Forelimb muscle (tissue), 1 donor: ENCODE measurements at places on chromosomes 6 and 20. TPM values are rescaled to one million over a fixed set of nuclear protein-coding genes. Genes with fewer than 3 reads are reported as not detected.

DNA sequence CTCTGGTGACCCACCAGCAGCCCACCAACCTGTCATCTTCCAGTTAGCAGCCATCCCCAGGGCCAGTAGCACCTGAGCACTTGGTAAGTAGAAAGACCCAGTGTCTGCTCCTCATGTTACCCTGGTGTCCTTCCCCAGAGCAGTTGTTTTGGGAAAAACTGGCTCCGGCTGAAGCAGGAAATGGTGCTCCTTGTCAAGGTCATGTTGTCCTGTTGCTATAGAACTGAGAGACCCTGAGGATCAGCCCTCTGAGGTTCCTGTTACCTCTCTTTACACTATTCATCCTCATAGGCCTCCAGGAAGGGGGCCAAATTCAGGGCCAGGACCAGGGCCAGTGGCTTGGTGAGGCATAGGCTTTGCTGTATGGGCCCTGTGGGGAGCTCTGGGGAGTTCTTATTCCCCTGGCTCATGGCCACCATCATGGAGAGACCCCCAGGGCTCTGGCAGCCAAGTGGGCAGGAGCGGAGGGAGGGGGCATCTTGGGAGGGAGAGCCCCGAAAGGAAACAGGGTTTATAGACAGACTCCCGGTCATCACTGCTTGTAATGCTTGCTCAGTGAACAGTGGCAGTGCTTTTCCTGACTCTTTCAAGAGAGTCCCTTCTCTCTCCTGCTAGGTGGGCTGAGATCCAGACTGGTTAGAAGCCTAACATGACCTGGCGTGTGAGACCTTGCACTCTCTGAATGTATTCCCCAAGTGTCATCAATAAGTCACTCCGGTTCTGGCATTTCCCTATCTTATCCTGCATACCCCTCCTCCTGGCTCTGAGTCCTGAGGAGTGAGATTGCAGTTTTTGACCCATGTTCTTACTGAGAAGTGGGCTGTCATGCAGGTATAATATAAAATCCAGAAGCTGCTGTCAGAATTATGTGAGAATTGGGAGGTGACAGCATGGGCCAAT is 50.7 kb downstream of the PPARD start:
- DNase-seq, result no peak

DNA sequence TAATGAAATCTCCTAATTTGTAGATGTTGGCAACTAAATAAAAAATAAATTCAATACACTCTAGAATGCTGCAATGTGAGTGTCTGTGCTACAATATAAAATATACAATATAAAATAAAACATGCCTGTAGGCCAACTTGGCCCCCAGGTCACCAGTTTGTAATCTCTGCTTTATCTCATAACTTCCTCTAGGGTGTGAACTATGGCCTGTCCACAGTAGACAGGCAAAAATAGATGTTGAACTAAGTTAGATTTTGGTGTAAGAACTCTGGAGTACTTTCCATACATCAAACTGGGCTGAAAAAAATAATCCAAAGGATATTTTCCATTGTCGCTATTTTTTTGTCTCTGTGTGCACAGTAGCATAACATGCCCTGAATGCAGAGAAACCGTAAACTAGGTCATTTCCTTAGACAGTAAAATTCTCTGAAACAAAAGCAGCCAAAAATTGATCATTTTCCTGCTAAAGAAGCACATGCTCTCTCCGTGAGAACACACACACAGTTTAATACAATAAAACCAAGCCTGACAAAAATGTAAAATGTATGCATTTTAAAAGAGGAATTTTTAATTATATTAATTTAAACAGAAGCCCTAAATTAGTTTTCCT is 98.5 kb upstream of the ZFP64 start:
- DNase-seq, result no peak

- no peak for DNase-seq
Observed at GRCh38 chr6:47242483-47243386, 67.0 kb downstream of the TNFRSF21 start.

GRCh38 chr6:134309227-134309626 is 8.7 kb downstream of the SGK1 start:
- no peak for DNase-seq

- DNase-seq, result no peak
Observed at GRCh38 chr20:24604966-24605665, 135.7 kb downstream of the SYNDIG1 start.

DNA sequence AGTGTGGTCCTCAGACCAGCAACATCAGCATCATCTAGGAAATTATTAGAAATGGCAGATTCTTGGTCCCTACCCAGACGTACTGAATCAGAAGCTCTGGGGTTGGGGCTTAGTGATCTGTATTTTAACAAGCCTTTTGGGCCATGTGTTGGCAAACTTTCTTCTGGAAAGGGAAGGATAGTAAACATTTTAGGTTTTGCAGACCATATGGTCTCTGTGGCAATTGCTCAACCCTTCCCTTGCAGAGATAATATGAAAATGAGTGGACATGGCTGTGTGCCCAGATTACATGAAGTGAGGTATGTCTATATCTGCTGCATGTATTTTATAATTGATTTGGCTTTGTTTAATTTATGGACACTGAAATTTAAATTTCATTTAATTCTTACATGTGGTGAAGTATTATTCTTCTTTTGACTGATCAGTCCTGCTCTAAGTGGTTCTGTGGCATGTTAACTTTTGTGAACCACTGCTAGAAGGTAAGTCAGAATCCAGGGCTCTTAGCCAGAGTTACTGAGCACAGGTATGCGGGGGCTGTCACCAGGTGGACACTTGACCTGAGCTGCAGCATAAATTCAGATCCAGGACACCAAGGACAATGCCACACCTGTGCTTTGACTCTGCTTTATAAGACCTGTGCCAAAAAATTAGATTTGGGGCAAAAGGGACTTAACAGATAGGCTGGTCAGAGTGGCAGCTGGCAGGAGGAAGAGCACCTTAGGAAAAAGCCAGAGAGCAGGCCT is 43.2 kb downstream of the LY86 start:
- no peak for DNase-seq

- no peak for DNase-seq
Observed at GRCh38 chr6:17505062-17505476, 95.0 kb upstream of the FAM8A1 start.

GRCh38 chr20:53133628-53134027 is 161.5 kb downstream of the TSHZ2 start:
- no peak for DNase-seq

GLP1R gene
- not detected for polyA plus RNA-seq

DNA sequence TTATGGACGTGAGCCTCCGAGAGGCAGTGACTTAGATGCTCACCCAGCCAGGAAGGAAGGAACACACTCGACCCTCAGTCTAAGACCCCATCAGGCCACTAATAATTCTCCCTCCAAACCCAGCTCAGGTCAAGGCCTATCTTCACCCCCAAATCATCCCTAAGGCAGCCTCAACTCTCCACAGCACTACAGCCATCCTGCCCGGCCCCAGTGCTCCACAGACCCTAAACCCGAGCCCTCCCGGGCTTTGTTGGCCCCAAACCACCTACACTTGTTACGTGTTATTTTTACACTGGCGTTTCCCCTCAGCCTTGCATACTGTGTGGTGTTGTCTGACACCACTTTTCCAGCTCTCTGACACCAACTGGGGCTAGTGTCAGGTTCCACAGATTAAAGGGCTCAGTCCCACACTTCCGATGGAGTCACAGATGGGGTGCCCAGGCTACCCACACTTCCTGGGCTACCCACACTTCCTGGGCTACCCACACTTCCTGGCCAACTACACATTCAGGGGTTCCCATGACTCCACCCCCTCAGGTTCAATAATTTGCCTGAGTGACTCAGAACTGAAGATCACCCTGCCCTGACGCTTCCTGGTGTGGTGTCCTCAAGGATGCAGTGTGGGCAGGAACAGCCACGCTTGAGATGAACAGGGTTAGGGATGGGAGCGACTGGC is 25.3 kb downstream of the RBCK1 start:
- DNase-seq, result no peak

- no peak for DNase-seq
Observed at GRCh38 chr20:52953020-52953419, 19.1 kb upstream of the TSHZ2 start.

RIOK1 gene
- polyA plus RNA-seq, result 23.0 TPM

GRCh38 chr20:11716239-11716944 is 201.3 kb upstream of the BTBD3 start:
- DNase-seq, result no peak

DNA sequence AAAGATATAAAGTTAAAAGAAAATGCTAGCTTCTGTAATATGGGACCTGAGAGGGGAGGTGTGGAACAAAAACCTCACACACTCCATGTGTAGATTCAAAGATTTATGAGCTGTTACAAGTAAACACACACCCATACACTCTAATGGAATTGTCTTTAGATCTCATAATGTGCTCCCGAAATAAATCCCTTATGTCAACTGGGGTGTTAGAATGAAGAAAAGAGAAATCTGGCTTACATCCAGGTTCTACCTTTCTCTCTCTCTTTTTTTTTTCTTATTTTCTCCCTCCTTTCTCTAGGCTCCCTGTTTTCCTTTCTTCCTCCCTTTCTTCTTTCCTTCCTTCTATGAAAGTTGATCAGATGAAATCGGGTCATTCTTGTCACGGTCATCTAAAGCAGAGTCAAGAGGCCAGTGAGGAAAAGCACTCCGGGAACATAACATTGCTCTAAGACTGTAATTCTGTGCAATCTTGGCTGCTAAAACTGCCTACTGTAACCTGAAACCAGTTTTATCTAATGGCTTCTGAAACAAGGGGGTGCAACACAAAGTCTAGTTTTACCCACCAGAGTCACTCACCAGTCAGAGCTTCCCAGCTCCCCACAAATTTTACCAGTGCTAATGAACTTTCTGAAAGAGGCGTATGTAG is 68.3 kb upstream of the BTBD3 start:
- no peak for DNase-seq

DNA sequence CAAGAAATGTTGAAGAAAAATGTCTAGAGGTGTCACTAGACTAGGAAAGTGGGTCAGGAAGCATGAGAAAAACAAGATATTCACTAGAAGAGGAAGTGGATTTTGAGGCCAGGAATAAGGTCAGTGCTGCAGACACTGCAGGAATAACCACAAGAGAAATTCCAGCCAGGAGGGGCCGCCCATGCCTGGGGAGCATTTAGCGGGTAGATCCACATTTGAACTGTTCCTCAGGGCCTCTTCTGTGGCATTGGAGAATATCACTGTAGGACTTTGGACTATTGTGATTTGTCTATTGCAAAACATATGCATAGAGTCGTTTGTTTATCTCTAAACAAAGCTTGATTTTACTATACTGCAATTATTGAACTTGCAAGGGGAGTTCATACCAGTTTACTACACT is 49.6 kb upstream of the CCDC28A start:
- no peak for DNase-seq

- DNase-seq, result no peak
Observed at GRCh38 chr6:13188306-13188705, 140.0 kb downstream of the TBC1D7 start.

GRCh38 chr6:36625158-36625919 is 31.2 kb downstream of the SRSF3 start:
- DNase-seq, result no peak

DNA sequence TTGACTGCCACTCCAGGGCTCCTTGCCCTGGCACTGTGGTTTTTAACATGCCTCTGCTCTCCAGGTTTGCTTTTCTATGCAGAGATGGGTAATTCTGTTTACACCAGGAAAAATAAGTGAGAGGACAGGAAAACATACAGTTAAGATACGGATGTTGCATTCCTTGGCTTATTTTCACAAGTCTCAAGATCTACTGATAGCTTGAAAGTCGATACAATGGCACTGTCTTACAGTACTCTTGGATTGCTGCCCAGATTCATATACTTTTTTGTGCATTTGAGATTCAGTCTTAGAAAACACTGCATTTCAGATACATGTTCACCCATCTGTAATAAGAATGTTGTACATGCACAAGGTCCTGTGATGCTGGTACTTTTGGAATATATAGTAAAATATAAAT is 159.6 kb upstream of the FLRT3 start:
- DNase-seq, result no peak

LY6G6D gene
- 0.47 TPM for polyA plus RNA-seq
